ENCODE measurements at places on chromosomes 13 and 19.

DNA sequence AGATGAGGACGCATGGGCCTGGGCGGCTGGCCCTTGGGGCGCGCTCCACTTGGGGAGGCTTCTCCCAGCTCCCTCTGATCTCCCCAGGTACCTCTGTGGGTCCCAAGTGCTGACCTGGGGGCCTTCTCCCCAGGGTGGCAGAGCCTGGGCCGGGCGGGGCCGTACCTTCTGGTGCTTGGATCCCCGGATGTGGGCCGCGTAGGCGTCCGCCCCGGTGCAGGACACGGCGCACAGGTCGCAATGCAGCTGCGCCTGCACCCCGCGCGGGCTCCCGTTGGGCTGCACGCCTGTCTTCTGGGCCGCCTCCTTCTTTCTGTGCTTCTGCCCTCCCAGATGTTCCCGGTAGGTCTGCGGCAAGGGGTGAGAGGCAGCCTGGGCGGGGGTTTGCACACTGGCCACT lies 41.1 kb upstream of the MATK start:
- no peak for DNase-seq

DNA sequence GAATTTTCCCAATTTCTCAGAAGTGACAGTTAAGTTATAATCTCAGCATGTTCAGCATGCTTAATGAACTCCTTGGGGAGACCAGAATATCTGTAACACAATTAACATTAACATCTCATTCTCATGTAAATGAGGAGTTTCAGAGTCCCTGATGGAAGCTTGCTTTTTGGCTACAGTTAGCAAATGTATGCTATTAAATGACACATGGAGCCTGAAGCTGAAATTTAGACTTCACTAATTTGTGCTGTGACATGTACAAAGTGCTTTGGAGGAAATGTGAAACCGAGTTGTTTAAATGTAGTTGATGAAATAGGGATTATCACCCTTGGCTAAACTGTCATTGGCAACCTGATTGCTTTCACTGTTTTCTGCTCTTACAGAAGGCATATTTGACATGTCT lies 2265.1 kb upstream of the PCDH20 start:
- DNase-seq, result no peak

GRCh38 chr19:6374711-6375410 lies 872 bp downstream of the PSPN start:
- DNase-seq, result no peak

DNA sequence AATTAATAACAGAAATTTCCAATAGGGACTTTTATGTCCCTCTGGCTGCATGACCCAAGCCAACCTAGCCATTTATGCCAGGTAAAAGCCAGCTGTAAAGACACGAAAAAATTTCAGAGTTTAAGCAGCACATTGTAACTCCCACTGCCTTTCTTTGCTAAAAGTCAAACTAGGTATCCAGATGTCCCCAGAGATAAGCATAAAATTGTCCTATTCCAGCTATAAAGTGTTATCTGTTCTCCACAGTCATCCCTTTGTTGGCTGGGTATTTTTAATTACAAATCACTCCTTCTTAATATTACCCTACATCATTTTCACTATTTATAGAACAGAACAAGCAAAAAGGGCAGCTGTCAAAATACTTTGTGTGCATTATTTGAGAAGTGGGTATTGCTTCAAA lies 3.2 kb upstream of the ZNF154 start:
- DNase-seq, result no peak

DNA sequence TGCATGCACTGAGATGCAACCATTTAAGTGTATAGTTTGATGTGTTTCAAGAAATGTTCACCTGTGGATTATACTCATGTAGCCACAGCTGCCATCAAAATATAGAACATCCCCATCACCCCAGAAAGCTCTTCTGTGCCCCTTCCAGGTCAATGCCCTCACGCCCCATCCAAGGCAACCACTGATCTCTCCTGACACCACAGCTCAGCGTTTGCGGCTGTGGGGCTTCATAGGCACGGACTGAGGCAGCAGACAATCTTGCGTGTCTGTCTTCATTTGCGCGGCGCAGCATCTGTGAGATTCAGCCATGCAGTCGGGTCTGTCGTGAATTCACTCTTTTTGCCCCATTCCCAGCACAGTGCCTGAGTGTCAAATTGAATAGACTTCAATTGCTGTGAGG lies 153.8 kb upstream of the UQCRFS1 start:
- no peak for DNase-seq

- no peak for DNase-seq
Measured at GRCh38 chr19:18074192-18074591, 12.5 kb downstream of the IL12RB1 start.

DNA sequence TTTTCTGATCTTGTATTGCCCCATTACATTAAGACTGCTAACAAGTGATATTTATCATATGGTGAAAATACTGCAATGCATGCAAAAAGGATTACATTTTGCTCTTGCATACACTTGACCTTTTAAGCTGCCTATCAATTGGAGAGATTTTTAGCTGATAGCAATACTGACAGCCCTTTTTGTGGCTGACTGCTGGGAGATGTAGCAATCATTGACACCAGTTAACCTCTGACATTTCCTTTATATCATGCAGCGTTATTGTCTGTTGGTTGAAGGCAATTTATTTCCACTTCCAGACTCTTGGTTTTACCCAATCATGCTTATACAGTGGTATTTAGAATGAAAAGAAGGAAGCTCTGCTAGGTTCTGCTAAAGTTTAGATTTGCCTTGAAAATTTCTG lies 364.0 kb downstream of the LMO7 start:
- no peak for DNase-seq

DNA sequence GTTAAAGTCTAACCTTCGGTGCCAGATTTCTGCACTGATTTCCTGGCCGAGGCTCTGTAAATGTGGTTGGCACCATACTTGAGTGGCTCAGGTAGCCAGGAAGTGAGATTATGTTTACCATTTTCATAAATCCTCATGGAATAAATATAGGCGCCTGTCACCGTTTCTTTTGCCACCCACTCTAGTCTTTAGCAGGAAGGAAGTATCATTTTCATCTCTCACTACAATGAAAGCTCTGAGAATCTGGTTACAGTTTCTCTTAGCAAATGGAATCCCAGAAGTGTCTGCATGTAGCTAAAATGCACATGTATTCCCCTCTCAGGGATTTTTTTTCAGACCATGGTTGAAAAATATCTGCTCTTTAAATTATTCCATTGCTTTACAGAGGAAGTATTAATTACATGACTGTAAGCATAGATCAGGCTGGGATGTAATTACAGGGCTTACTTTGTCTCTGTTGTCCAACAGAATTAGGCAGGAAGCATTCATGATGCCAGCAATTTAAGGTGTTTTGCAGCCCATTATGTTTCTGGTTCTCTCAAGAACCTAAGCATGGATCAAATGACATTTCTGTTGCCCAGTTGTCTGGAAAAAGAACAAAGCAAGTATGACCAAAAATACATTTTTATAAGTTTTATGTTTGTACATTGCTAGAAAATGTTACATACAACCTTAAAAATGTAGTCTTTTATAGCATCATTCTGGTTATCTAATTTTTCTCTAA lies 221.7 kb upstream of the SPRY2 start:
- no peak for DNase-seq

DNA sequence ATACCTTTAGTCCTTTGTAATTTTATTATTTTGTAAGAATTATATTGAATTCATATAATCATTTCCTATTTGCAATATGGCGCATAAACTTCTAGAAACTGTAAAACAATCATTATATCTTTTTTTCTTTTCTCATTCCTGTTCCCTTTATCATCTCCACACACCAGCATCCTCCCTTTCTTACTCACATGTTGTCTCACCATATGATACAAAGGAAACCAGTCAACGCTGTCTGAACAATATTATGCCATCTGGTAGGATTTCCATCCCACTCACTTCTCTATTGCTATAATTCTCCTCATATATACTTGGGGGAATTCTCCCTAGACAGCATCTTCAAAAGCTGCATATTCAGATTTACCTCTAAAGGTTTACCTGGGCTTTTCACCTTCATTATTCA lies 389.8 kb downstream of the NDFIP2 start:
- DNase-seq, result no peak

DNA sequence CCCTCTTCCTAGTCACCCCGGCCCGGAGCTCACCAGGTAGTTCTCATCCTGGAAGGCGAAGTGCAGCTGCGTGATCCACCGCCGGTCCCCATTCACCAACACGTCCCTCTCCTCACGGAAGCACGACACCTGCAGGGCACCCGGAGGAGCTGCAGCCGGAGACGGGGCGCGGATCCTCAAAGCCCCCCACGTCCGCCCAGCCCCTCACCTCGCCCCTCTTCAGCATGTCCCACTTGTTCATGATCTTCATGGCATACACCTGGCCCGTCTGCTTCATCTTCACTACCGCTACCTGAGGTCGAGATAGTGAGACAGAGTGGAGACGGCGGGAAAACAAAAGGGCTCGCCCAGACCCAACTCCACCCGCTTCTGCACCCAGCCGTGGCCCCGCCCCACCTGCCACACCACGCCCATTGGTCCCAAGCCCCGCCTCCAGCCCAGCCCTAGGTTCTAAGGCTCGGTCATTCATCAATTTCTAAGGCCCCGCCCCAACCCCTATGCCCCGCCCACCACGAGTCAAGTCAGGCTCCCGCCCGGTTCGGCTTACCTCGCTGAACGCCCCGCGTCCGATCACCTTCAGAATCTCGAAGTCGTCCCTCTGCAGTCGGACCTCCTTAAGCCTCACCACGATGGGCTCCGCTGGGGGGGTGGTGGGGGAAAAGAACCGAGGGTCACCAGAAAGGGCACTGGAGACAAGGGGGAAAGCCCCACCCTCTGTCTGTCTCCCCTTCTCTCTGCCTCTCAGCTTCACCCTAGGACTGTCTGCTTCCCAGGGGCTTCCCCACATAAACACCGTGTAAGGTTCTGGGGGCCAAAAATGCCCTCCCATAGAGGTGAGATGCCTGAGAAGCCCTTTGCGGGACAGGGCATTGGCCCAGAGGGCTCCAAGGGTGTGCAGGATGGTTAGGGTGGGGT lies 2.8 kb downstream of the DMPK start:
- peak; percentile 45 for DNase-seq

GRCh38 chr13:99495466-99496183 lies 5.6 kb upstream of the TM9SF2 start:
- no peak for DNase-seq

DNA sequence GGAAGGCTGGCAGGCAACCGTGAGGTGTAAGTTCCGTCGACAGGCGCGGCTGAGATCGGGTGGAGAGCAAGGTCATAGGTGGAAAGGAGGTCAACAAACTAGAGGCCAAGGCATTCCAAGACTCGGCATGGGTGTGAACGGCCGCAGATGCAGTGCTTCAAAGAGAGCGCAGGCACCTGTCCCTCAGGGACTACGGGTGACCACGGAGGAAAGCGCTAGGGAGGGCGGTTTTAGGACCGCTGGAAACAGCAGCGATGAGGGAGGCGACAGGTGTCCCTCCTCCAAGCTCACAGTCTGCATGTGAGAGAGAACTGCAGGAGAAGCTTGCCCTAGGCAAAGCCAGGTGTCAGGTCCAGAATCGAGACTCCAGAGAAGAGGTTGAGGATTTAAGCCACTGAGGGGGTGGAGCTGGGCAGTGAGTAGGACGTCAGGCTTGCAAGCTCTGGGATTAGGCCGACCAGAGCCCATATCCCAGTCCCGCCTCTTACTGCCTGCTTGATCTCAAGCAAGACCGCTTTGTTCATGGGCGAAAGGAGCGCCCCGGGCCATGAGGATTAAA lies 1.6 kb upstream of the MLNR start:
- peak; percentile 18 for DNase-seq

DNA sequence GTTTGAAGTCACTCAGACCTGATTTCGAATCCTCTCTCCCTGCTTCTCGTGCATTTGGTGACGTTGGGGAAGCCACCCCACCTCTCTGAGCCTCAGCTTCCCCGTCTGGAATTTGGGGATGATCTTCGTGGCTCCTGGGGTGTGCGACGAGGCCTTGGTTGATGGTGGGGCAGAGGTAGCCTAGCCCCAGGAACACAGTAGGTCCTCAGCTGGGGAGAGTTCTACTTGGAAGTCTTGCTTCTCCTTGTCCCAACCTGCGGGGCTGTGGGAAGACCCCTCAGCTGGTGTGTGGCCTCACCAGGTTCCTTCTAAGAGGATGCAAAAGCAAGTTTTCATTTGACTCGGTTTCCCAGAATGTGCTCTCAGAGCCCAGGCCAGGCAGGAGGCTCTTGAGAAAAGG lies 13.1 kb downstream of the HPN start:
- DNase-seq, result no peak

GRCh38 chr19:38204728-38205127 lies 19.3 kb downstream of the DPF1 start:
- DNase-seq, result no peak

DNA sequence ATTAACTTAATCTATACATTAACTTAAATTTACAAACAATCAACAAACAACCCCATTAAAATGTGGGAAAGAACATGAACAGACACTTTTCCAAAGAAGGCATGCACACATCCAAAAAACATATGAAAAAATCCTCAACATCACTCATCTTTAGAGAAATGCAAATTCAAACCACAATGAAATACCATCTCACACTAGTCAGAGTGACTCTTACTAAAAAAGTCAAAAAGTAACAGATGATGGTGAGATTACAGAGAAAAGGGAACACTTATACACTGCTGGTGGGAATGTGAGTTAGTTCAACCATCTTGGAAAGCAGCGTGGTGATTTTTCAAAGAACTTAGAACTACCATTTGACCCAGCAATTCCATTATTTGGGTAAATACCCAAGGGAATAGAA lies 759.2 kb upstream of the SLITRK1 start:
- DNase-seq, result no peak

GRCh38 chr19:1577090-1577928 lies 9.2 kb upstream of the MEX3D start:
- DNase-seq, result no peak

- no peak for DNase-seq
Measured at GRCh38 chr13:51065372-51066090, 45.5 kb downstream of the C13orf42 start.

GRCh38 chr19:16117594-16118033 lies 5.9 kb downstream of the RAB8A start:
- DNase-seq, result no peak

GRCh38 chr19:58252102-58252685 lies 23.5 kb downstream of the ZNF544 start:
- no peak for DNase-seq

- no peak for DNase-seq
Measured at GRCh38 chr13:99367663-99368448, 60.7 kb upstream of the GPR183 start.

GRCh38 chr13:44969551-44970484 lies 19.5 kb downstream of the NUFIP1 start:
- peak; percentile 70 for DNase-seq

DNA sequence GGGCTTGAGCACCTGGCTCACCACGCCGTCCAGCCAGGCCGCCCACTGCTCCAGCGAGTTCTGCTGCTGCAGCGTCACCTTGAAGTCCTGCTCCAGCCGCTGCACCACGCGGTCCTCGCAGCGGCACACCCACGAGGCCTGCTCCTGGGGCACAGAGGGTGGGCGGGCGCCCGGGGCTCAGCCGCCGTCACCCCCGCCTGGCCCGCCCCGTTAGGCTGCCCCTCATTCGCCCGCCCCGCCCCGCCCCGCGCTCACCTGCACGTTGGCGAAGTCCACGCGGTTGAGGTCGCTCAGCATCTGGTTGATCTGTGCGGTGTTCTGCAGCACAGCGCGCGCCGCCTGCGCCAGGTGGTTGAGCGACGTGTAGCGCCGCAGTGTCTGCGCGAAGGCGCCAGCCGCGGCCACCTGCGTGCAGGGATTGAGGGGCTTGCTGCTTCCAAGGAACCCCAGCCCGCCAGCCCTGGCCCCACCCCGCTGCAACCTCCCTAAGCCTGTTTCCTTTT lies 11.3 kb downstream of the DCAF15 start:
- DNase-seq, result no peak

Measured in cardiac muscle cell (in vitro differentiated cells and primary cell).